ENCODE measurements at places on chromosomes 1 and 21. TPM values are rescaled to one million over a fixed set of nuclear protein-coding genes. Genes with fewer than 3 reads are reported as not detected.
A peak's percentile ranks its signal among the peaks of the same experiment; 100 is the strongest.

DNA sequence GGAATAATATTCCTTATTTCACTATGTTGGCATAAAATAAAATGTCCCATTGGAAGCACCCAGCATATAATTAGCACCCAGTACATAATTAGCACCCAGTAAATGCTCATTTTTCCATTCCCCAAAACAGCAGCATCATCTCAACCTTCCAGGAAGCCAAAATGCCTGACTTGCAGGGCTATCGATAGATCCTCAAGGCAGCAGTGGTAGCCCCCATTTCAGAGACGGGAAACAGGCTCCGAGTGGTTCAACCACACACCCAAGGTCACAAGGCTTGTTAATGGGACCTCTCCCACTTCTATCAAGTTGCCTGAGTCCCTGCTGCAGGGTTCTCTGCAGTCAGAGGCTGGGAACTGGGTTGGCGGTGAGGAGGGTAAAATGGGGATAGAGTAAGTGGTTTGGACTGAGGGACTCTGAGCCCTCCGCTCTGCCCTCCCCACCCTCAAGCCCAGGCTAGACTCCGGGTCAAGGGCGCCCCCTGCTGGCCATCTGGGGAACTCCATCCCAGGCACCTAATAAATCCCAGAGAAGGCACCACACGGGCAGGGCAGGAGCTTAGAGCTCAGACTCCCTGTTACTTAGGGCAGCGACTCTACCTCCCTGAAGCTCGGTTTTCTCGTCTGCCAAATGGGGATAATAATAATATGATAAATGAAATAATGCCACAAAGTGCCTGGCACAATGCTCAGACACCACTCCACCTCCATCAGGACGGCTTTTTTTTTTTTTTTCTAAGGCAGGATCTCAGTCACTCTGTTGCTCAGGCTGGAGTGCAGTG lies 21.9 kb upstream of the LAPTM5 start:
- peak; percentile 91 for DNase-seq

DNA sequence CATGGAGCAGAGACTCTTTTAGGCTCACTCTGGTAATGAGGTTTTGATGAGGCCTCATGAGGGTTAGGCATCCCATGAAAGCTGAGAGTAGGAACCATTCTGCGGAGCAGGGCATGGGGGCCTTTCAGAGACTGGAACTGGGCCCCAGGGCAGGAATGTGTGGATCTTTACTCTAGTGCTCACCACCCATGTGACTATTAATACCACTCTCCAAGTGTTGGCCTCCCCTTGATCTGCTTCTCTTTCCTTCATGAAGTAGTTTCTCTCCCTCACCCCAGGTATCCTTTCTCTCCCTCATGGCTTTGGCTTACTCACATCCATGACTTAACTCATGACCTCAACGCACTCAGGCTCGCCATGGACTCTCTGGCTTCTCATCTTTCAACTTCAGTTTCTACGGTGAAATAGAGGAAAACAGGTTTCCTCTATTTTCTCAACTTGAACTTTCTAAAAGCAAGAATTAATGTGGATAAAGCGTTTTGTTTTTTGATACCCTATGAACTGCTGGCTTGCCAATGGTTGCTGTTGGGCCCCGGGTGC lies 50.5 kb upstream of the GADD45A start:
- DNase-seq, result no peak

- DNase-seq, result no peak
Observed at GRCh38 chr1:33984906-33985565, 121.2 kb downstream of the HMGB4 start.

- DNase-seq, result no peak
Observed at GRCh38 chr1:200518524-200518923, 102.0 kb downstream of the KIF14 start.

The CNTN2 gene
- not detected for total RNA-seq

The NTNG1 gene
- not detected for total RNA-seq

The FLG gene
- total RNA-seq, result not detected

Data from K562 (cell line).